ENCODE measurements at places on chromosomes 12 and 14.

- DNase-seq: no peak
These were observed 11.8 kb downstream of the HNRNPC start for GRCh38 chr14:21257394-21257909.

DNA sequence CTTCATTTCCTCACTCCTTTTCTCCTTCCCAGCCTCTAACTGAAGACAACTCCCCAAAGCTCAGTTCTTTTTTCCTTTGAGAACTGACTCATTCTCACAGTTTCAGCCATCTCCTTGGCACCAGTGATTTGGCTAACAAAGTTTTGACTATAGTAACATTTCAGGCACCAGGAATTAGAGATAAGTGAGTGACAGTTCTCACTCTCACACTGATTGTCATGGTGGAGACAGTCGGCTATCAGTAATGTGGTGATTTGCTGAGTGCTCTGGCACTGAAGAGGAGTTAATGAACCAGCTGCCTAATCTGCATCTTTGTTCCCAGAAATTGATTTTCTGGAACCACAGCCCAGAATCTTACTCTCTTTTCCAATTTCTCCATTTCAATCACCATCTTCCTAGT is 29.5 kb downstream of the HELB start:
- DNase-seq: no peak

- no peak for DNase-seq
These were observed 55.4 kb downstream of the CCER1 start for GRCh38 chr12:90899456-90900182.

GRCh38 chr12:54428050-54429013 is 9.3 kb upstream of the ITGA5 start:
- no peak for DNase-seq

GRCh38 chr12:85468356-85469157 is 188.5 kb downstream of the ALX1 start:
- peak; percentile 8 for DNase-seq

Data from activated CD4-positive, alpha-beta T cell treated with anti-CD3 and anti-CD28 coated beads for 4 hours (primary cell).